ENCODE measurements at places on chromosomes 16 and 17. TPM values are rescaled to one million over a fixed set of nuclear protein-coding genes. Genes with fewer than 3 reads are reported as not detected.

Gene CCDC47
- total RNA-seq = 49.1 TPM

Gene CASKIN1
- total RNA-seq = 0.02 TPM

Gene KIFC3
- total RNA-seq = 322 TPM

Gene PLCG2
- 1.0 TPM for total RNA-seq

Gene ZMYND15
- total RNA-seq = 0.33 TPM

Gene KIF18B
- total RNA-seq = 10.9 TPM
